ENCODE measurements at places on chromosomes 4 and X. TPM values are rescaled to one million over a fixed set of nuclear protein-coding genes. Genes with fewer than 3 reads are reported as not detected.

DNA sequence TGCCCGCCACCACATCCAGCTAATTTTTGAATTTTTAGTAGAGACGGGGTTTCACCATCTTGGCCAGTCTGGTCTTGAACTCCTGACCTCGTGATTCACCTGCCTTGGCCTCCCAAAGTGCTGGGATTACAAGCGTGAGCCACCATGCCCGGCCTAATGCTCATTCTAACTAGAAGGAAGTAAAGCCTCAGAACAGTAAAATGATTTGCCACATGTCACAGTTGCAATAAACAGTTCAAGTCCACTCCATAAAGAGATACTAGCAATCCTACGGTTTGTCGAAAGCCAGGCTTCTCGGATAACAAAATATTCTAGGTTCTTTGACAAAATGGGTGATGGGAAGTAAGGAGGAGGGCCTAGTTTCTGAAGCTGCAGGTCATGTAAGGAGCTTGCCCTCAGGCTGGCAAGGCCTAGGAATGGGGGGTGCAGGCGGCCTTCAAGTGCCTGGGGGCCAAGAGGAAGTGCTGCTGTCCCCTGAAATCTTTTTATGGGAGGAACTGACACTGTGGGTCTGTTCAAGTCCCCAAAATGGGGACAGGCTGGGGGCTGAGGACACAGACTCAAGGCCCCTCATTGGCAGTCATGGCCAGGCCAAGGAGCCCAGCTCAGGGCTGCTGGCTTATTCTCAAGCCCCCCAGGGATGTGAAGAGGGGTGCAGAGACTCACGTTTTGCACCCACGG lies 31.8 kb upstream of the ACSL1 start:
- DNase-seq: no peak
- no peaks in the 10 kb centered on the region for H3K36me3 ChIP-seq
- peaks cover 2% of the 10 kb centered on the region for H3K4me1 ChIP-seq
- no peak overlapping the region for H3K4me3 ChIP-seq
- peaks cover 10% of the 10 kb centered on the region for H3K27me3 ChIP-seq
- H3K27ac ChIP-seq: no peak overlapping the region

Gene METTL14
- 56.8 TPM for total RNA-seq

Gene RTL3
- not detected for total RNA-seq

GRCh38 chr4:187184508-187184907 lies 460.9 kb upstream of the FAT1 start:
- peaks cover 7% of the 10 kb centered on the region for H3K27me3 ChIP-seq
- H3K4me1 ChIP-seq: peaks cover 9% of the 10 kb centered on the region
- DNase-seq: no peak
- no peak overlapping the region for H3K27ac ChIP-seq

DNA sequence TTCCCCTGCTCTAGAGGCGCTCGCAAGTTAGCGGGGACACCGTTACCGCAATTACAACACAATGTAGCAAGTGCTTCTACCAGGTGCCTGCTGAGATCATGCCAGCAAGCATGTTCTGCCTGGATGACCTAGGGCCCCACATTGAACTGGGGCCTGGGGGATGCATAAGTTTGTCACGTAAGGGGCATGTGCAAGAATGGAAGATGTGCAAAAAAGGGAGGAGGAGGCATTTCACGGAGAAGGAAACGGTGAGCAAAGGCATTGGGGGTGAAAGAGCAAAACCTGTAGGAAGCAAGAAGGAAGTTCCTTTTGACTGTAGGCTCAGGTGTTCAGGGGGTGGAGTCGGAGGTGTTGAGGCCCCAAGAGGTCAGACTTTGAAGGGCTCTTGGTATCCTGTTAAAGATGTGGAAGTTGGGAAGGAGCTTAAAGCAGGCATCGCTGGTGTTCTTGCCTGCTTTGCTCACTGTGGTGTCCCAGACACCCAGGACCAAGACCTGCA lies 602 bp upstream of the SCARB2 start:
- H3K27me3 ChIP-seq: no peaks in the 10 kb centered on the region
- no peaks in the 10 kb centered on the region for H3K36me3 ChIP-seq
- DNase-seq: no peak
- peak overlapping the region; percentile 73 for H3K4me3 ChIP-seq
- peak overlapping the region; percentile 92 for H3K27ac ChIP-seq

Gene STK32B
- 0.36 TPM for total RNA-seq

Gene DNAAF6
- not detected for total RNA-seq

- no peaks in the 10 kb centered on the region for H3K27me3 ChIP-seq
- no peaks in the 10 kb centered on the region for H3K36me3 ChIP-seq
- no peak for DNase-seq
- no peak overlapping the region for H3K27ac ChIP-seq
- no peaks in the 10 kb centered on the region for H3K4me1 ChIP-seq
- H3K4me3 ChIP-seq: no peak overlapping the region
These were observed 32.5 kb downstream of the SCML1 start for GRCh38 chrX:17769701-17770269.

All from progenitor cell of endocrine pancreas (in vitro differentiated cells).